ENCODE measurements at places on chromosomes 1 and 21. TPM values are rescaled to one million over a fixed set of nuclear protein-coding genes. Genes with fewer than 3 reads are reported as not detected.

DNA sequence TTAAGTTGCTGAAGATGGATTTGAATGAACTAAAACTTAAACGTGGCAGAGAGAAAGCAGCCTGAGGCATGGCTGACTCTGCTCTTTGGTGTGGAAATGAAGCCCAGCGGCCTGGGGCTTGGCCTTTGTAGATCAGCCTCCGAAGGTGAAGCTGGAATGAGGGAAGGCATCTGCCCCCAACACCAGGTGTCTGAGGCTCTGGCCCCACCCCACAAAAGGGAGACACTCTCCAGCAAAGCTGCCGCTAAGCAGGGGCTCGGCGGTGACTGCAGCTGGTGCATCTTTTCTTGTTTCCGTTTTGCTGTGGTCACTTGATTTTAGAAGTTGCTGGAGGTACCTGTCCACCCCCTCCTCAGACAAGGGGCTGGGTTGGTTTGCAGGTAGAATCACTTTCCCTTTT lies 38.2 kb upstream of the NID1 start:
- no peak for DNase-seq

The ANKRD34A gene
- total RNA-seq, result 0.17 TPM

The EXTL2 gene
- total RNA-seq, result 7.5 TPM

- DNase-seq, result no peak
Measured at GRCh38 chr1:10084045-10084444, 51.3 kb downstream of the UBE4B start.

The SLC26A9 gene
- total RNA-seq, result not detected

DNA sequence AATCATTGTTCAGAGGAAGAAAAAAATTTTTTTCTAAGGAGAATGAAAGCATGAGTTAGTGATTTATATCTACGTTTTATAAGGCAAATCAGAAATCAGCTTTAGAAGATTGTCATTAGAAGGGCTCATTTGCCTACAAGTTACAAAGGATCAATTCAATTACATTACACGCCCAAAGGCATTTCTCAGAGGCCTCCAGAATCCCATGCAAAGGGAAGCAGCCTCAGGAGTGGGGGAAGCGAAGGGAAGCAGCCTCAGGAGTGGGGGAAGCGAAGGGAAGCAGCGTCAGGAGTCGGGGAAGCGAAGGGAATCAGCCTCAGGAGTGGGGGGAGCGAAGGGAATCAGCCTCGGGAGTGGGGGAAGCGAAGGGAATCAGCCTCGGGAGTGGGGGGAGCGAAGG lies 206.2 kb downstream of the GREM2 start:
- DNase-seq, result no peak

GRCh38 chr1:243980471-243980870 lies 70.6 kb upstream of the ZBTB18 start:
- DNase-seq, result no peak

The HTR6 gene
- not detected for total RNA-seq

The SLC19A2 gene
- 14.3 TPM for total RNA-seq

GRCh38 chr21:41835711-41836154 lies 43.4 kb downstream of the PRDM15 start:
- DNase-seq, result no peak

Measured in liver (tissue), 10 donors.